ENCODE measurements at places on chromosomes 6 and 20.

DNA sequence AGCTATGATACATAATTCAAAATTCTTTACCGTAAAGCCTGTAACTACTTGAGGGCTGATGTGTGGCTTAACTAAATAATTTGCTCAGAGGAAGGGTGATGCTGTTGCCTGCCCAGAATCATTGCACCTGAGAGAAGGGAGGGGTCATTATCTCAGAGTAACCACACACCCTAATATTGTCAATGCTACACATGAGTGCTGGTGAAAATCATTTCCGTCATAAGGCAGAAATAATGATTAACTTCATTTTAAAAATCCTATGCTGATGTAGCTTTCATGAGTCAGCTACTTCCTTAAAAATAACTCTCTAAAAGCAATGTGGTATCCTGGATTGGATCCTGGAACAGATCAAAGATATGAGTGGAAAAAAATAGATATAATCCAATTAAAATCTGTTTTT is 146.4 kb upstream of the FAM83B start:
- no peak for DNase-seq

DNA sequence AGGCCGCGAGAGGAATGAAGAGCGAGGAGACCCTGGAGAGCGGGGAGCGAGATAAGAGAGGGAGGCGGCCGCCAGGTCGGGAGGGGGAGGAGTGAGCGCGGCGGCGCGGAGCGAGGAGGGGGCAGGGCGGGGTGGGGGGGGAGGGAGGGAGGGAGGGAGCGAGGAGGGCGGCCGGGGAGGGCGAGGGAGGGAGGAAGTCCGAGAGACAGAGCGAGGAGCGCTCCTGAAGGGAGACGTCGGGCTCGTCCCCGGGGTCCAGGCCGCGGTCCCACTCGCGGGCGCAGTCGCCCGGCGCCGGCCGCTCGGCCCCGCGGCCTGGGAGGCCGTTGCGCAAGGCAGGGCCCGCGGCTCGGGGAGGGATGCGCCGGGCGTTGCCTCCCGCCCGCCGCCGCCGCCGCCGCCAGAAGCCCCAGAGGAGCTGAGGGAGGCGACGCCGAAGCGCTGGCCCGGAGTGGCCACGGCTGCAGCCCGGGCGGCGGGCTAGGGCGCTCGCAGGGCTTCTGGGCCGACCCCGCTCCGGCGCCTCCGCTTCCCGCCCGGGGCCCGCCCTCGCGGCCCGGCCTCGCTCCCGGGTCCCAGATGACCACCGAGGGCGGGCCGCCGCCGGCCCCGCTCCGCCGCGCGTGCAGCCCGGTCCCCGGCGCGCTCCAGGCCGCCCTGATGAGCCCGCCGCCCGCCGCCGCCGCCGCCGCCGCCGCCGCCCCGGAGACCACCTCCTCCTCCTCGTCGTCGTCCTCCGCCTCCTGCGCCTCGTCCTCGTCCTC is at the start of gene FOXF2:
FOXF2 (plus strand) TSS at position 208 of the 764 bp plus-strand sequence; CDS start at position 580, 372 bp downstream.
- no peak for DNase-seq

DNA sequence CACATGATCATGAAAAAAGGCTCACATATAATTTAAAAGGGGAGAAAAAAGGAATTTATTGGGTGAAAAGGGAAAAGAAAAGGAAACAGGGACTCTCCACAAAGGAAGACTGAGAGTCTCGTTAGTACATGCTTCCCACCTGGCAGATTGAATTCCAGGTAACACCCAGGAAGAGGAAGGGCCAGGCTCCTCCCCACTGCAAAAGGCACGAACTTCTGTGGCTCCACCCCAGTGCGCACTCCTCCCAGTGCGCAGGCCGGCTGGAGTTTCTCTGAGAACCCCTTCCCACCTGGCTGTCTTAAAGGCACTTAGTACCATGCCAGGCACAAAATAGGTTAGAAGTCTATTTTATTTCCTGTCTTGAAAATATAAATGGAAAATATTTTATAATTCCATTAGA is 129.8 kb downstream of the COL12A1 start:
- no peak for DNase-seq

DNA sequence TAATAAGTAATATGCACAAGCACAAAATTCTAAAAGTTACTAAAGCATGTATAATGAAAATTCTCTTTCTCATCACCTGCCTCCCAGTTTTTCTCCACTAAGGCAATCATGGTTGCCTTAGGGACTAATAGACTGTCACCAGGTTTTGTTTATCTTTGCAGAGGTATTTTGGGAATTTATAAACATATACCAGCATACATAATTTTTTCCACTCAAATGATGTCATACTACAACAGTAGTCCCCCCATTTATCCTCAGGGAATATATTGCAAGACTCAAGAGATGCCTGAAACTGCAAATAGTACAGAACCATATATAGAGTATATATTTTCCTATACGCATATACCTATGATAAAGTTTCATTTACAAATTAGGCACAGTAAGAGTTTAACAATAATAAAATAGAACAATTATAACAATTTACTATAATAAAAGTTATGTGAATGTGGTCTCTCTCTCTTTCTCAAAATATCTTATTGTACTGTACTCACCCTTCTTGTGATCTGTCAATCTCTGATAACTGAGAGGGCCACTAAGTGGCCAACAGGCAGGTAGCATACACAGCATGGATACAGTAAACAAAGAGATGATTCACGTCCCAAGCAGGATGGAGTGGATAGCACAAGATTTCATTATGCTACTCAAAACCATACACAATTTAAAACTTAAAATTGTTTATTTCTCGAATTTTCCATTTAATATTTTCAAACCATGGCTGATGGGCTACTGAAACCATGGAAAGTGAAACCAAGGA is 19.7 kb downstream of the RBL1 start:
- DNase-seq: no peak

GRCh38 chr6:157155804-157156203 is 167.5 kb downstream of the TMEM242 start:
- DNase-seq: no peak

All from stimulated activated CD4-positive, alpha-beta T cell treated with anti-CD3 and anti-CD28 coated beads, Interleukin-12 subunit alpha, Interleukin-12 subunit beta, amount 100 ng/mL, for 4 hours (primary cell).